ENCODE measurements at places on chromosomes 1 and 21.

DNA sequence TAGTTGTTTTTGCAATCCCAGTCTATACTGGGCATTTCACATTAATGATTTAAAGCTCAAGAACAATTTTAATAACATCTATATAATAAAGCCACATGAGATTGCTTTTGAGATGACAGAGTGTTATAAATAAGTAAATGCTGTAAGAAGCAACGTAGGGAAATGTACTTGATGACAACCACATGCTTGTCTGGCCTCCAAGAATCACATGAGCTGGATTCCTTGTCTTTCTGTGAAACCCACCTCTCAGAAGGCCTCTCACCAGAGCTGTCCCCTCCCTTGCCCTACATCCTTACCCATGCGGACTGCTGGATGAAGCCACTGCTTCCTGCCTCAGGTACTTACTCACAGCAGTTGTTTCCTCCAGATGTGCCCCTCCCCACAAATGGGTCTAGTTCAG is 145.1 kb upstream of the CTTNBP2NL start:
- DNase-seq: no peak

GRCh38 chr1:227316456-227316855 is 1.8 kb downstream of the CDC42BPA start:
- DNase-seq: no peak

GRCh38 chr1:235720544-235720943 is 71.0 kb upstream of the GNG4 start:
- no peak for DNase-seq

- DNase-seq: no peak
Measured at GRCh38 chr1:26921126-26921539, 410 bp upstream of the NUDC start.

- no peak for DNase-seq
Measured at GRCh38 chr1:233662575-233663304, 48.8 kb downstream of the KCNK1 start.

DNA sequence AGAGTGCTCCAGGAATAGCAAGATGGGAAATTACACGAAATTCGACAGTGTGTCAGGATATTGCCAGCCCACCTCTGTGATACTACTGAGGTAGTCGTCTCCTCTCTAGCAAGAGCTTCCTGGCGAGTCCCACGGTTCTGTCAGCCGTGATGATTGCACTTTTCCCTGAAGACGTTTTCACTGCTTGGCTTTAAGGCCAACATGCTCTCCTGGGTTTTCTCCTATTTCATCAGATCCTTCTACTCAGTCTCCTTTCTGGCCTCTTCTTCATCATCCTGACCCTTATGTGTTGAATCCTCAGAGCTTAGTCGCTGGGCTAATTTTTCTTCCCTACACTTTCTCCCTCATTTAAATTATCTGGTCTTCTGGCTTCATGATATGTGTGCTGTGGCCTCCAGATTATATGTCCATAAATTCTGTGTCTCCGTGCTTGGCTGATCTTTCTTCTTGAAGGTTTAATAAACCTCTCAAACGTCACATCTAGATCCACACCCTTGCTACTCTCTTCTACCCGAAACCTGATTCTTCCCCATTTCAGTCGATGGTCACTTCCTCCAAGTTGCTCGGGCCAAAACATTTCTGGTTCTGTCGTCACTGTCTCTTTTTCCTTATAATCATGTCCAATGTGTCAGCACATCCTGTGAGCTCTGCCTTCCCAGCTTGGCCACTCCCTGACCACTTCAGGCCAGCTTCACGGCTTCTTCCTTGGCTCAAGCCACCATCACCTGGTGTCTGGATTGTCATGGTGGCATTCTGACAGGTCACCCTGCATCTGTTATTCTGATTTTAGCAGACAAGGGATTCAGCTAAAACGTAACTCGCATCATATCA is 12.2 kb downstream of the OR2B11 start:
- no peak for DNase-seq

GRCh38 chr1:218266356-218266755 is 18.7 kb upstream of the RRP15 start:
- DNase-seq: no peak

DNA sequence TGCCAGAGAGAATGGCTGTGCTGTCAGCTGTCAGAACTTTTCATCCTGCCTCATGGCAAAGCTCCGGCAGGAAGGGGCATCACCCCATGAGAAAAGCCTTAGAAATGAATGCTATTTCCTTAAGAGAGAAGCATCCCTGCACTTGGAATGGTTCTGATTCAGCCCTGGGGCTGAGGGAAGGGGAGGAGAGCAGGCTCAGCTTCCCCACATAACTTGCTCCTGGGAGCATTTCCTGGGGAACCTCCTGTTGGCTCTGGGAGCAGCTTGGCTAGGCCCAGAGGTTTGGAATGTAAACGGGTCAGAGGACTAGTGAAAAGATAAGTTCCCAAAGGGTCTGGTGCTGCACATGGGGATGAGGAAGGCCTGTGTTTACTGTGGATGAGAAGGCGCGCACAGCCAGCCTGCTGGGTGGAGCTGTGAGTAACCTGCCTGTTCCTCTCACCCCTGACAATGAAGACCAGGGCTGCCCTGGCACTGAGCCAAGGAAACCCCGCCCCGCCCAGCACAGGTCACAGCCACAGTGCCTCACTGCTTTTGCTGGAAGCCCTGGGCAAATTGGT is 5.0 kb downstream of the PRELP start:
- no peak for DNase-seq

All from activated CD4-positive, alpha-beta T cell treated with anti-CD3 and anti-CD28 coated beads, Interleukin-2, amount 50 U/mL, for 24 hours (primary cell).